Stimulated activated CD4-positive, alpha-beta T cell treated with anti-CD3 and anti-CD28 coated beads, TNF-alpha, amount 100 ng/mL, for 24 hours (primary cell): ENCODE measurements at places on chromosomes 12 and 14.
A peak's percentile ranks its signal among the peaks of the same experiment; 100 is the strongest.

DNA sequence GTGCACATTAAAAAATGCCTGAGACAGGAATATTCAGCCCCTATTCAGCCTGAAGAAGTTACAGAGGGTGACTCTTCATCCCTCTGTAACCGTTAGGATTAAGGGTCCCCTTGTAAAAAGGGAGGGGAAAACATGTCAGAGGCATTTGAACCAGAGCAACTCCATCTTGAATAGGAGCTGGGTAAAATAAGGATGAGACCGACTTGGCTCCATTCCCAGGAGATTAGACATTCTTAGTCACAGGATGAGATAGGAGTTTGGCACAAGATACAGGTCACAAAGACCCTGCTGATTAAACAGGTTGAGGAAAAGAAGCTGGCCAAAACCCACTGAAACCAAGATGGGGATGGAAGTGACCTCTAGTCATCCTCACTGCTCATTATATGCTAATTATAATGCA lies 19.9 kb upstream of the MDM1 start:
- DNase-seq = no peak

GRCh38 chr14:104424406-104425072 lies 155.0 kb upstream of the C14orf180 start:
- DNase-seq = no peak

- no peak for DNase-seq
Observed at GRCh38 chr12:57498571-57498970, 10.7 kb downstream of the MARS1 start.

DNA sequence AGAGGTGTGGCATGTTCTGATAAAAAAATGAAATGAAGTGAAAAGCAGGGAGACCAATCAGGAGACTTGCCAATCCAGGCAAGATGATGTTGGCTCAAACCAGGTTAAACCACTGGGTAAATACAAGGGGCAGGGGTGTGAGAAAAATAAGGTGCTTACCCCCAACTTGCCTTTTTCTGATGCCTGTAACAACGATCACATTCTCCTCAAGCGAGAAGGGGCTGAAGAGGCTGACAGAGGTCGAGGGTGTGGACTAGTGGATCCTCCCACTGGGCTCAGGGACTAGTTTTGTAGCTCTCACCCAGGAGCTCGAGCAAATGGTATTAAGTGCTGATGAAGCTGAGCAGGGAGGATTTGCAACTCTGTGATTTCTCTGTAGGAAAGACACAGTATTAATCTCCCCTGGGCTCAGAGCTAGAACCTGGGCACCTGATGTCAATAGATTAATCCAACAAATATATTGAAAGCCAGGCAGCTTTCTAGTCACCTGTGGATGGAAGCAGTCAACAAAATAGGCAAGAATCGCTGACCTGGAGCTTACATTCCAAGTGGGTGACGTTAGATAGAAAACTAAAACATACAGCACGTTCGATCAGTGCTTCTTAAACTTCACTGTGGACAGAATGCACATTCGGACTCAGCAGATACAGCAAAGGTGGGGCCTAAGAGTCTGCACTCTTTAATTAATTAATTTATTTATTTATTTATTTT lies 15.2 kb upstream of the EAPP start:
- DNase-seq = no peak

GRCh38 chr14:76280221-76280620 lies 95.7 kb upstream of the ESRRB start:
- DNase-seq = no peak

GRCh38 chr14:86708846-86709339 lies 1178.9 kb downstream of the FLRT2 start:
- no peak for DNase-seq

DNA sequence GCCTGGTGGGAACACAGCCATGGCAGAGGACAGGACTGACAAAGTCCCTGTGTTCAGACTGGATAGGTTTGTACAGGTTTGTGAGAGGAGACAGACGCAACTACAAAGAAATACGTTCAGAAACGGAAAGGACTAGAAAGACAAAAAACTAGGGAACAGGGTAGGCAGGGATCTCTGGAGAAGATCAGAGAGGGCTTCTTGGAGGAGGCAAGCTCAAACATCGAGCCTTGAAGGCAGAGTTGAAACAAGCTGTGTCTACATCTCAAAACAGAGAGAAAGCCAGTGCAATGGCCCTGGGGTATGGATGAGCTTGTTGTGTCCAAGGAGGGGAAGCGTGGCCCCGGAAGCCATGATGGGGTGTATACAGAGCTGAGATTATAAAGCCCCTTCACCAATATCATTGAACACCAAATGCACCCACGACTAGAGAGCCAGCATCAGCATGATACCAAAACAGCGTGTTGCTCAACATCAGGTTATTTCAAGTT lies 89.6 kb upstream of the NCOR2 start:
- DNase-seq = no peak

DNA sequence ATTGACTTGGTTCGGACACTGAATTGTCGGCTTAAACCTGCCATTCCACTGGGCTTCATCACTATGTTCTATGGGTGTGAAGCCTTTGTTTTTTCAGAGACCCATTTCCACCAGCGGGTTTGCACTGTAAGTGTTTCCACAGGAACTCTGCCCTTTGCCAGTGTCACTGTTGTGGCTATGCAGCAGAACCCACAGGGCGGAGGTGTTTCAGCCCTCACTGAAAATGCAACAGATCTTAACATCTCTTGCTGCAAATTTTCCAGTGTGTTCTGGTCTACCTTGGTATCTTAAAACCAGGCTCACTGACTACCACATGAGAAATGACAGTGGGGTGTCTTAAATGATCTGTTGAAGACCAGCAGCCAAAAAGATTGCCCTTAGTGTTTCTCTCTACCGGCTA lies 21.1 kb downstream of the PRKCH start:
- DNase-seq = peak; percentile 79

DNA sequence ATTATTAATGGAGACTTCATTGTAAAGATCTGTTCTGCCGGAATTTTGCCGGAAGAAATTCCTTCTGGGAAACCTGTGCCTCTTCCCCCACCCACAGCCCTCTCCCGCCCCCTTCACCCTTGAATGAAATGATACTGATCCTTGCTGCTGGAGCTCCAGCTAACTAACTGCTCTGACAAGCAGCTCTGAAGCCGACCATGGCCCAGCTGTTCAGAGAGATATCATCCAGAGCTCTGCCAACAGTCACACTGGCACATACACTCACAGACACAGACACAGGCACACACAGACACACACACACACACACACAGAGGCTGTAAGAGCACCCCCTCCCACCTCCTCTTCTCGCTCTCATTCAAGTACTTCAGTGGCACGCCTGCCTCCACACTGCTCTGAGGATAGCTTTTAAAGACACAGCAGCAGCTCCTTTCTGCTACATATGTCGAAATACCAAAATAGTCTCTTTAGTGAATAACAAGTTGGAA lies 88.6 kb downstream of the R3HDM2 start:
- DNase-seq = no peak

- no peak for DNase-seq
Observed at GRCh38 chr14:89201645-89202044, 215.4 kb downstream of the FOXN3 start.

DNA sequence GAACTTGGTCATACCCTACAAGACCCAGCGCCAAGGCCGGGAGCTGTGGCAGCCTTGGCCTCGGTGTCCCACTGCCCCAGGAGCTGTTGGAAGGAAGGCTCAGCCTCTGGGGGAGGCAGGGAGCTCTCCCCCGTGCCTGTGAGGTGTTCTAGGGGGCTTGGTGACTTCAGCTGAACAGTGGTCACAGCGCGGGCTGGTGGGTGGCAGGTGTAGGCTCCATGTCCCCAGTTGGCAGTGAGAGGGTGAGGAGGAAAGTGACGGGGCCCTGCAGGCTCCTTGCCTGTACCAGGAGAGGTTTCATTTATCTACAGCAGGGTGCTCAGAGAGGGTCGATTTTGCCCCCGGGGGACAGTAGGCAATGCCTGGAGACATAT lies 47.5 kb downstream of the DLK1 start:
- no peak for DNase-seq

GRCh38 chr12:26770239-26771070 lies 62.5 kb downstream of the ITPR2 start:
- DNase-seq = no peak

DNA sequence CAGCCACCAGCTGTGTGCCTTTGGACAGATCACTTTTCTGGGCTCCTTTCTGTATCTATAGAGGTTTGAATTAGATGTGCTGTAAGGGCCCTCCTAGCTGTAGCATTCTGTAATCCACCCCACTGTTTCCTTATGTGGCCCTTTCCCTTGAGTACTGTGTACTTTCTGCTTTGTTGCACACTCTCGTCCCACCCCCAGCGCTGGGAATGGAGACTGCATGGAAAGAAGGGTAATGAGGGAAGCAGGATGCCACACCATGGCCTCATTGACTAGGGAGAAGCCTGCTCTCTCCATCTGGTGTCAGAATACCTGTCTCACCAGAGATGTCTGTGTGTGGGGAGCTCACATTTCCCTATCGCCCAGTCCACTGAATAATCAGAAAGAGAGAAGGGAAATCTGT lies 13.6 kb upstream of the GALNT16 start:
- no peak for DNase-seq

GRCh38 chr12:69534389-69534822 lies 50.9 kb upstream of the CCT2 start:
- DNase-seq = no peak

- no peak for DNase-seq
Observed at GRCh38 chr14:50380455-50380854, 16.2 kb downstream of the CDKL1 start.

GRCh38 chr14:99129211-99129696 lies 142.7 kb downstream of the BCL11B start:
- DNase-seq = no peak

DNA sequence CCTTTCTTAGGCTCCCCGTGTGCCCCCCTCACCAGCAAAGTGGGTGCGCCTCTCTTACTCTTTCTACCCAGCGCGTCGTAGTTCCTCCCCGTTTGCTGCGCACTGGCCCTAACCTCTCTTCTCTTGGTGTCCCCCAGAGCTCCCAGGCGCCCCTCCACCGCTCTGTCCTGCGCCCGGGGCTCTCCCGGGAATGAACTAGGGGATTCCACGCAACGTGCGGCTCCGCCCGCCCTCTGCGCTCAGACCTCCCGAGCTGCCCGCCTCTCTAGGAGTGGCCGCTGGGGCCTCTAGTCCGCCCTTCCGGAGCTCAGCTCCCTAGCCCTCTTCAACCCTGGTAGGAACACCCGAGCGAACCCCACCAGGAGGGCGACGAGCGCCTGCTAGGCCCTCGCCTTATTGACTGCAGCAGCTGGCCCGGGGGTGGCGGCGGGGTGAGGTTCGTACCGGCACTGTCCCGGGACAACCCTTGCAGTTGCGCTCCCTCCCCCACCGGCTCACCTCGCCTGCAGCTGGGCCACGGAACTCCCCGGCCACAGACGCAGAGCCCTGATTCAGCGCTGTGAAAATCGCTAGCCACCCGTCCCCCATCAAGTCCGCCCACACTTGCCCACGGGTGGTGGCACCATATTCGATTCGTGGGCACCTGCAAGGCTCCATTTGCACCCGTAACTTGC lies 1.3 kb downstream of the TMEM233 start:
- no peak for DNase-seq

GRCh38 chr12:10339053-10339840 lies 31.6 kb downstream of the KLRD1 start:
- no peak for DNase-seq

GRCh38 chr14:101721951-101722661 lies 39.4 kb upstream of the PPP2R5C start:
- DNase-seq = peak; percentile 55

DNA sequence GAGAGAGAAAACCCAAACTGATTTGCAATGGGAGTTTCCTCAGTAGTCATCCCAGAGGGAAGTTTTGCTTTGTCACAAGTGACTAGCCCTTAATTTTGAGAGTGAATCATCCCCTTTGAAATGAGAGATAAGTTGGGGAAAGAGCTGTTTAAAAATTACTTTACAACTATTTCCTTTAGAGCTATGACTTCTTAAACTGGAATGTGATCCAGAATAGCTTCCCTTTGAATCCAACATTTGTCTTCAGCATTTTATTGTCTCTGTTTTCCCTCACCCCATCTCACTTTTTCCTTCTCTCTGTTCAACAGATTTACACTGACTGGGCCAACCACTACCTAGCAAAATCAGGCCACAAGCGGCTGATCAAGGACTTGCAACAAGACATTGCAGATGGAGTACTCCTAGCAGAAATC lies 109.3 kb downstream of the NAV3 start:
- DNase-seq = no peak

DNA sequence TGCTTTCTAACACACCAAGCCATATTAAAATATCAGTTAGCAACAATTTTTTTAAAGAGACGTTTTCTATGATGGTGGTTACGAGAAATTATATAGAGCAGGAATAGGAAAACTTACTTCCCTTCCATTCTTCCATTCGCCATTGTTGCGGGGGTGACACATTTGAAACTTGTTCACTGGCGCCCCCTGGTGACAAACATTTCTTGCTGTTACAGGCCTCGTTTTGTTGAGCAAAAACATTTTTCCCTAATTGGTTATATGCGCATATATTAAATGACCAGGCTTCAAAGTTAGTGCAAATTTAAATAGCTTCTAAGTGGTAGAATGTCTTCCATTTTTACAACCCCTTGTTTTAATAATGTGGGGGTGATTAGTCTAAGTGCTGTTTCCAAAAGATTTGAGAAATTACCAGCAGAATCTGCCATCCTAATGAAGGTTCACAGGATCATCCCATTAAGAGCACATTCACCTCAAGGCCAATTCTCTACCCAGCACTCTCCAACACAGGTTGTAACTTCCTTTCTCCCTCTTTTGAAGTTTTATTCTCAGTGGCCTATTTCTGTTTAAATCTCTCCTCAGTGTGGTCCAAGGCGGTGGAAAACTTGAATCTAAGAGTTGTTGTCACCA lies 1124.7 kb downstream of the FLRT2 start:
- DNase-seq = peak; percentile 22

GRCh38 chr14:26175658-26176057 lies 422.2 kb downstream of the NOVA1 start:
- DNase-seq = no peak

DNA sequence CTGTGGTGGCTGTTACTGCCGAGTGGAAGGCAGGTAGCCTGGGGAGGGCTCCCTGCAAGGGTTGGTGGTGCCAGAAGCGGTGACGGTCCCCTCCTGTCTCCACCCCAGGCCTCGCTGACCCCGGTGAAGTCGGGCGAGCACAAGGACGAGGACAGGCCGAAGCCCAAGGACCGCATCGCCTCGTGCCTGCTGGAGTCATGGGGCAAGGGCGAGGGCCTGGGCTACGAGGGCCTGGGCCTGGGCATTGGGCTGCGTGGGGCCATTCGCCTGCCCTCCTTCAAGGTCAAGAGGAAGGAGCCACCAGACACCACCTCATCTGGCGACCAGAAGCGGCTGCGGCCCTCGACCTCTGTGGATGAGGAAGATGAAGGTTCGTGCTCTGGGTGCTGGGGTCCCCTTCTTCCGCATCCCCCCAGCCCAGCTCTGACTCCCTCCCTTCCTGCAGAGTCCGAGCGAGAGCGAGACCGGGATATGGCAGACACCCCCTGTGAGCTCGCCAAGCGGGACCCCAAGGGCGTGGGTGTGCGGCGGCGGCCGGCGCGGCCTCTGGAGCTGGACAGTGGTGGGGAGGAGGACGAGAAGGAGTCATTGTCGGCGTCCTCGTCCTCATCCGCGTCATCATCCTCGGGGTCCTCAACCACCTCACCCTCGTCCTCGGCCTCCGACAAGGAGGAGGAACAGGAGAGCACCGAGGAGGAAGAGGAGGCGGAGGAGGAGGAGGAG lies 13.3 kb downstream of the SETD1B start:
- DNase-seq = no peak

GRCh38 chr12:42802785-42803189 lies 213.2 kb upstream of the PRICKLE1 start:
- DNase-seq = no peak

GRCh38 chr12:107917912-107918800 lies 143.7 kb downstream of the ASCL4 start:
- DNase-seq = no peak
